Daoy (cell line): ENCODE measurements at places on chromosomes 3 and 15. TPM values are rescaled to one million over a fixed set of nuclear protein-coding genes. Genes with fewer than 3 reads are reported as not detected.

DNA sequence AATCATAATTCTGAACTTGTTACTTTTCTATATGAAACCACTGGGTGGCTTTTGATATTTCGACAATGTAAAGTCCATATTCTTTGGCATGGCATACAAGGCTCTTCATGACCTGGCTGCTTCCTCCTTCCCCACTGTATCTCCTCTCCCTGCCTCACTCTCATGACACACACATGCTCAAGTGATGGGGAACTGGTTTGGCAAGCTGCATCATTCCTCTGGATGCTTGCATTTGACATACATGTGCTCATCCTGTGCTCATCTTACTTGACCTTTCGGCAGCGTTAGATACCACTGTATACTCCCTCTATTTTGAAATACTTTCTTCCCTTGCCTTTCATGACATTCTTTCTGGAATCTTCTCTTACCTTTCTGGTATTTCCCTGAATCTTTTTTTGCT is 51.8 kb upstream of the ZDHHC23 start:
- no peak for DNase-seq

DNA sequence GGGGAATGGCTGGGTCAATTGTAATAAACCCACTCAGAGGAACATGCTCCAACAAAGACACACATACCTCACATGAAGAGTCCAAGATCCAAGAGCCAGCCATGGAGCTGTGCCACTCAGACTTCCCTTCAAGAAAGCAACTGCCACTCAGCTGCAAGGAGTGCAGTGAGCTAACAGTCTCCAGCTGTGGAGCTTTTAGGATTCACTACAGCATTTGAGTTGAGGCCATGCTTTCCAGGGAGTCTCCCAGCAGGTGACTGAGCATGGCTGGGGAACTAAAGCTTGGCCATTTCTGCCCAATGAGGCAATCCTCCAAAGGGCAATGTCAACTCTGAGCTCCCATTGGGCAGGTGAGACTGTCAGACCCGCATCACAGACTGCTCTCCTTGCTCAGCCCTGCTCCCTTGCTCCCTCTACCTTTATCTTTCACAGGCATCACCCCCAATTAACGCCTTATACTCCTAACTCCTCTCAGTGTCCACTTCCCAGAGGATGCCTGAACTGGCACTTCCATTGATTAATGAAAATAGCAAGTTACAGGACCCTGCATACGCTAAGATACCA is 165.3 kb upstream of the CTNNB1 start:
- no peak for DNase-seq

GRCh38 chr3:158272081-158272480 is 162.2 kb downstream of the RSRC1 start:
- DNase-seq, result no peak

DNA sequence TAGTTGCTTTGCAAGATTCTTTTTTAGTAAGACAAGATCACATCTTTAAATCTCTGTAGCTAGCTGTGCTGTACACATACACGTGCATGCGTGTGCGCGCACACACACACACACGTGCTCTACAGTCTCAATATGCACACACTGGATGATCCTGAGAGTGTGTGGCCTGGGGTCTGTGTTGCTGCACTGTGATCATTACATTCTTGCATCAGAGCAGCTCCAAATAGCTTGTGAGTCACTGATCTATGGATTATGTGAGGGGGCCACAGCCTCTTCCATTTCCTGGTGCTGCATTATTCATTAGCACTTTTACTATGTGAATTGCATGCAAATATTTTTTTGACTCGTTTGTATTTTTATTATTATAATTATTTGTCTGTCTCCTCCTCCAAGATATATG is 34.6 kb downstream of the MCTP2 start:
- DNase-seq, result no peak

DNA sequence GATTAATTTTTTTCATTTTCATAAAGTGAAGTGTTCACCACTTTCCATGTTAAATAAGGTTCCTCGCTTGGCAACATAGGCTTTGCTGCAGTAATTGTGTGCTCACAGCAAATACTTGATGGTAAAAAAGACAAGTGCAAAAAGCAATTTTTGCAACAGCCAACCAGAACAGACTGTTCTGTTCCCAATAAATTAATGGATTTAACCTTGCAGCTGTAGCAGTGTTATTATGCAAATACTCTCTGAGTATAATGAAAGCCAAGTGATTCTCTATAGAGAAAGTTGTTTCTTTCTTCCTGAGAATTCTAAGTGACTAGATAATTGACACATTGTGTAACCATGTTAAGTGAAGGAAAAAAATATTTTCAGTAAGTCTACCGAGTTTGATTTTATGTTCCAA is 183.7 kb upstream of the NAALADL2 start:
- DNase-seq, result no peak

DNA sequence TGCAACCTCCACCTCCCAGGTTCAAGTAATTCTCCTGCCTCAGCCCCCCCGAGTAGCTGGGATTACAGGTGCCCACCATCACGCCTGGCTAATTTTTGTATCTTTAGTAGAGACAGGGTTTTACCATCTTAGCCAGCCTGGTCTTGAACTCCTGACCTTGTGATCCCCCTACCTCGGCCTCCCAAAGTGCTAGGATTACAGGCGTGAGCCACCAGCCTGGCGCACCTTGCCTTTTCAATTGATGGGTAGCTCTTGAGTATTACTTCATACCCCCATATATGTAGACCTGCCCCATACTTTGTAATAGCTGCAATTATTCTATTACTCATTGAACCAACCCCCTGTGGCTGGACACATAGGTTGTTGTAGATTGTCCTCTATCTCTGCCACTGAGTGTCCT is 101.3 kb downstream of the LRRK1 start:
- DNase-seq, result no peak

DNA sequence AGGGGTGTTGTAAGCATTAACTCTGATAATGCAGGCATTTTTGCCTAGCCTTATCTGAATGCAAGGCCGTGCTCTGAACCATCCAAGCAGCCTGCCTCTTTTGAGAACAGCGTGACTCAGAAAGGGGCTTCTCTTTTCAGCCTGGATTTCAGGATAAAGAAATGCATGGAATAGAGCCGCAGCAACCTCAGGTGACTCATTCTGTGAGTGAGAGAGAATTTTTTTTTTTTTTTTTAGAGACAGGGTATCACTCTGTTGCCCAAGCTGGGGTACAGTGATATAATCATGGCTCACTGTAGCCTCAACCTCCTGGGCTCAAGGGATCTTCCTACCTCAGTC is 20.6 kb upstream of the PDE8A start:
- peak; percentile 65 for DNase-seq

- DNase-seq, result no peak
Measured at GRCh38 chr3:40869939-40870338, 329.4 kb upstream of the CTNNB1 start.

DNA sequence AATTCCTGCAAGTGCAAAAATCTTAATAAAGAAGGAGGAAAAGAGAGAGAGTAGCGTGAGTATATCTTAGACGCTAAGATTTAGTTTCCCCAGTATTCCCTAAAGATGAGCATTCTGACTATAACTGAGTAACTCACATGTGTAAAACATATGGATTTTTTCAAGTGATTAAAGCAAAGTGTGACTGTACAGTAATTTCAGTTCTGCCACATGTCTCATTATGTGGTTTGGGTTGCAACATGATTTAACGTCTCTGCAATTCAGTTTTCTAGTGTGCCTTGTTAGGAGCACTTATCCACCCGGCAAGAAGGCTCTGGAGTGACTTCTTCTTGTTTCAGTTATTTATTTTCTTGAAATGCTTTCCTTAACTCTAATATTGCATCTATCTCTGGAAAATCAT is 514.1 kb downstream of the ROBO1 start:
- DNase-seq, result peak; percentile 17

DNA sequence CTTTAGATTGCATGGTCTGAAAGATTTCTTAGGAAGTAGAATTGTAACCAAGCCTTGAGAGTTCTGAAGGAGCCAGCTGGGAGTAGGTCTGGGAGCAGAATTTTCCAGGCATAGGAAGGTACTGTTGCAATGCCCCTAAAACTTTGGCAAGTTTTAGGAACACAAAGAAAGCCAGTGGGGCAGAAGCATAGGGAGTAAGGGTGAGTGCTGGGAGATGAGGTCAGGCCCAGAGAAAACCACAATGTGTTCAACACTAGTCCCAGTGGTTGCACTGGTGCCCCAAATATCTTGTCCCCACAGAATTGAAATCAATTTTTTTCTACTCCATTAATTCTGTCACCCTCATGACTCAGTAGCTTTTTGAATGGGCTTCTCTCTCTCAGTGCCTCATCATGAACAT is 120.7 kb upstream of the GALNT15 start:
- DNase-seq, result peak; percentile 5

DNA sequence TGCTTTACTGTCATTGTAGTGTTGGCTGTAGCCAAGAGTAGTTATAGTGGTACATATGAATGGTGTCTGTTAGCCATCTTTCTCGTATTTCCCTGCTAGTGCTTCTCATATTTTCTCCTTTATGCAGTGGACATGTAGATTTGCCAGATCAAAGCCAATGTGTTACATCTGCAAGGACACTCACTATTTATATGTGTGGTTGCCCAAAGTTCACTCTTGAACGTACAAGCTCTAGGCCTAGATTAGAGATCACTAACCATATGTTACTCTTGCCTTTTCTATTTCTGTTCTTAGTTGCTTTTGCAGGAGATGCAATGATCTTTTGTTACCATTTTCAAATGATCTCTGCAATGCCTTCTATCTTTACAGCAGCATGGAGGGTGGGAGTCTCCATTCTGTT is 78.4 kb downstream of the CADM2 start:
- DNase-seq, result no peak

GRCh38 chr15:92062505-92062904 is 209.0 kb downstream of the SLCO3A1 start:
- no peak for DNase-seq

DNA sequence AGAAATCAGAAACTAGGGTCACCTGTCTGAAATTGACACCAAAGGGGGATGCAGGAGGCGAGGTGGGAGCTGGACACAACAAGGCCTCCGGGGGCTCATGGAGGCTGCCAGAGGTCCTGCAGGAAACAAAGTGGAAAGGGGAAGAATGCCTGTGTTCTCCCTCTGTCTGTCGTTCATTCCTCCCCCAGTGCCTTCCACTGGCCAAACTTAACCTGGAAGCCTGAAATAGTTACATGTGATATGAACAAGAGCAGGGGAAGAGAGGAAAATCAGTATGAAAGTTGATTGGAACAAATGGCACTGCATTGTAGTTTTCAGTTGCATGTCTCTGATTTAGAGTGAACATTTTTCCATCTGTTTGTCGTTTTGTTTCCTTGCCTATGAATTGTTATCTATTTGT is 502.0 kb upstream of the CFAP20DC start:
- no peak for DNase-seq

- DNase-seq, result no peak
Measured at GRCh38 chr3:83193526-83193925, 1432.1 kb upstream of the GBE1 start.

GRCh38 chr3:85572978-85573377 is 614.2 kb downstream of the CADM2 start:
- DNase-seq, result no peak

DNA sequence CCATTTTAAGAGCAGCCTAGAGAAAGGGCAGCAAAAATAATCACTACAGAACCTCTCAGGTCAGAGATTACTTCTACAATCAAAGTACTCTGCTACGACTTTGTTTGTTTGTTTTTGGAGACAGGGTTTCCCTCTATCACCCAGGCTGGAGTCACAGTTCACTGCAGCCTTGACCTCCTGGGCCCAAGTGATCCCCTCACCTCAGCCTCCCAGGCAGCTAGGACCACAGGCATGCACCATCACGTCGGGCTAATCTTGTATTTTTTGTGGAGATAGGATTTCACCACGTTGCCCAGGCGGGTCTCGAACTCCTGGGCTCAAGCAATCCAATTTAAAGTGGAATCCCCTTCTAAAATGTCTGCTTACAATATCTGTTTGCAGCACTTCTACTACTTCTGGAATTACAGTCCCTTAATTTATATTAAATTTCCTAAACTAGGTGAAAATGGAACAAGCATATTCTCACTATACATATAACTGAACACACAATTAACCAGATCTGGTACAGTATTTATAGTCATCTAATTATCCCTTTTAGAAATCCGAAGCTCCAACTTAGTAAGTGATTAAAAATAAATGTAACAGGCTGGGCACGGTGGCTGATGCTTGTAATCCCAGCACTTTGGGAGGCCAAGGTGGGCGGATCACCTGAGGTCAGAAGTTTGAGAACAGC is 4.4 kb downstream of the UACA start:
- DNase-seq, result no peak

- DNase-seq, result peak; percentile 56
Measured at GRCh38 chr3:30511524-30512251, 94.7 kb upstream of the TGFBR2 start.

DNA sequence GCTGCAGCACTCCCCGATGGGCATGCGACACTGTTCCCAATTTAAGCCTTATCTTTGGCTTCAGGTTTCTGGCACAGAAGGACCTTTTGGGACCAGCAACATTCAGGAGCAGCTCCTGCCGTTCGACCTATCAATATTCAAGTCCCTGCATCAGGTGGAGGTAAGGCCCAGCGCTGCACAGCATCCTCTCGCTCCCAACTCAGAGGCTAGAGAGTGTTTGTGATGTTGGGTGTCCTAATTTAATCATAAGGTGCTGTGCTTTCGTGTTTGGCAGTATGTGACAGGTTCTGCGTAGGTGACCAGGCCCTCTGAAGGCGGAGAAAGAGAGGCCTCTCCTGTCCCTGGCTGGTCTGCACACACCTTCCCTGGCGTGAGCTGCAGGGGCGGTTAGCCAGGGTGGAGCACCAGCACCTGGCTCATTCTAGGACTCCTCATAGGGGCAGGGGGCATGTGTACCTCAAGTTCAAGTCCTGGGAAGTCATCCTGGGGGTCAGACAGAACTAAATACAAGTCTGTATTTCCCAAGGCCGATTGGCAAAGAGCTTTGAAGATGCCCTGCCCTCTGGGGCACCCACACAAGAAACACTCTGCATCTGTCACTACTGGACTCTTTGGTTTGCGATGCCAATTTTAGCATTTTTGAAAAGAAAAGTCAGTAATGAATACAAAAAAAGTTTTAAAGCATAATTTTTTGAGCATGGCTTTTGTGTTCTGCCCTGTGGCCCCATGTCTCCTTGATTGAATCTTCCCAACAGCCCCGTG is 17.0 kb downstream of the NISCH start:
- DNase-seq, result no peak

SNRPA1 gene
- 78.1 and 88.4 TPM in 2 replicates for total RNA-seq

GOLGA8A gene
- 9.4 and 19.6 TPM in 2 replicates for total RNA-seq

TRPM1 gene
- total RNA-seq, result not detected in 2 replicates
